Neural progenitor cell (in vitro differentiated cells): ENCODE measurements at places on chromosomes 12 and 14. TPM values are rescaled to one million over a fixed set of nuclear protein-coding genes. Genes with fewer than 3 reads are reported as not detected.

PTGDR gene
- 0.58 and 0.71 TPM in 2 replicates for total RNA-seq

CLEC2D gene
- total RNA-seq, result 10.3 and 18.7 TPM in 2 replicates

JDP2 gene
- total RNA-seq, result 2.5 and 8.4 TPM in 2 replicates

FOXG1 gene
- total RNA-seq, result 0.69 and 1.5 TPM in 2 replicates

ANKRD33 gene
- 0.39 and 0.46 TPM in 2 replicates for total RNA-seq

ACOT4 gene
- total RNA-seq, result 0.65 TPM in 1 of 2 replicates, not detected in the other

TAS2R46 gene
- 1.9 and 3.5 TPM in 2 replicates for total RNA-seq

LMNTD1 gene
- not detected in 2 replicates for total RNA-seq

DACT1 gene
- 3.3 and 3.4 TPM in 2 replicates for total RNA-seq

- peak; percentile 92 for DNase-seq
Measured at GRCh38 chr14:104341532-104342434, 203.4 kb downstream of the KIF26A start.

GRCh38 chr12:6779708-6780432 is 7.5 kb downstream of the LAG3 start:
- no peak for DNase-seq

GRCh38 chr14:85444635-85445034 is 85.3 kb upstream of the FLRT2 start:
- DNase-seq, result no peak

DNA sequence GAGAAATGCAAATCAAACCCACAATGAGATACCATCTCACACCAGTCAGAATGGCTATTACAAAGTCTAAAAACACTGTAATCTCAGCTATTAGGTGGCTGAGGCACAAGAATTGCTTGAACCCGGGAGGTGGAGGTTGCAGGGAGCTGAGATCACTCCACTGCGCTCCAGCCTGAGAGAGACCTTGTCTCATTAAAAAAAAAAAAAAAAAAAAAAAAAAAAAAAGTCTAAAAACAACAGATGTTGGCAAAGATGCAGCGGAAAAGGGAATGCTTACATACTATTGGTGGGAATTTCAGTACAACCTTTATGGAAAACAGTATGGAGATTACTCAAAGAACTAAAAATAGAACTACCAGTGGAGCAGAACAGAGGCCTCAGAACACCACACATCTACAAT is 19.0 kb upstream of the ATF7 start:
- DNase-seq, result no peak

DNA sequence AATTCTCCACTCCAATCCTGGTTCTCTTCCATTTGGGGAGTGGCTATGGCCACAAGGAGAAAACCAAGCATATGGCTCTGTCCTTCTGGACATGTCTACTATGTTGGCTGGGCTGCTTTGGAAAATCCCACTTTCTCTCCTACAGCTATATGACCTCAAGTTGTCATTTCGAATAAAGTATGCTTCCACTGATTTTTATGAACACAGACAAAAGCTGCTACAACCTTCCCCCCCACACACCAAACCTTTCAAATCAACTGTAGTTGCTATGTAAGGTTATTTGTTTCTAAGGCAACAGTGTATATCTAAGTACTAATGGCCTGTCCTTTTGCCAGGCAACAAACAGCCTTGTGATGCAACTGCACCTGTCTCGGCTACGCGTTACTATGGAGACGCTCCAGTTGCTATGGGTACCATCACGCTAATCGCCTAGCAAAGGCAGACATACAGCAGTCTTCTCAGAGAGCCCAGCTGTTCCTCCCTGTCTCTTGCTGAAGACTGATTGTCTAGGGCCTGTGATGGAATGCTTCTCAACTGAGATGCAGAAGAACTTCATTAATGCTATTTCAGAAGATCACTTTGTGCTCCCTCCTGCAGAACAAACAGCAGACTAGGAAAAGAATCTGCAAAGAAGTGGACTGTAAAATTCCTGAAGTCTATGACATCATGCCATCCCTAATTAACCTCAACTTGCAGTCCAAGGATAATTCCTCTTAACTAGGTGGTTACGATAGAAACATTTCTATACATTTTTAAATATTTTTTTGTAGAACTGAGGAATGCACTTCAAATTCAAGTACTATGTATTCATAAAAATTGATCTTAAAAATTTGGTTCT is 67.6 kb downstream of the FOXN3 start:
- DNase-seq, result peak; percentile 90

GRCh38 chr12:33180918-33181317 is 258.7 kb downstream of the SYT10 start:
- no peak for DNase-seq

GRCh38 chr12:127393896-127394295 is 873.1 kb upstream of the TMEM132C start:
- DNase-seq, result no peak

DNA sequence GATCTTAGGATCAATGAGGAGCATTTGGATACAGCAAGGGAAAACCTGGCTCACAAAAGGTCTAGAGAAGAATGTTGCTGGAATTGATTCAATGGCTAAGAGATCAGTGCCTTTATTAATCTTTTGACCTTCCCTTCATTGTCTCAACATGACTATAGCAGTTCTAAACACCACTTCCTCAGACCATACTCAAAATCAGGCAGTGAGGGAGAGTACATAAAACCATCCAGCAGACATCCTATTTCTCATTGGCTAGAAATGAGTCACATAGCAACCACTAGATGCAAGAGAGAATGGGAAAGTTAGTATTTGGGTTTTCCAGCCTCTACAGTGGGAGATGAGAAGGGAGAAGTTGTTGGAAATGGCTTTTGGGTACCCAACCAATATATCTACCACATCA is 151.4 kb upstream of the NUDT4 start:
- no peak for DNase-seq

GRCh38 chr12:15469356-15469755 is 147.0 kb downstream of the PTPRO start:
- DNase-seq, result no peak

DNA sequence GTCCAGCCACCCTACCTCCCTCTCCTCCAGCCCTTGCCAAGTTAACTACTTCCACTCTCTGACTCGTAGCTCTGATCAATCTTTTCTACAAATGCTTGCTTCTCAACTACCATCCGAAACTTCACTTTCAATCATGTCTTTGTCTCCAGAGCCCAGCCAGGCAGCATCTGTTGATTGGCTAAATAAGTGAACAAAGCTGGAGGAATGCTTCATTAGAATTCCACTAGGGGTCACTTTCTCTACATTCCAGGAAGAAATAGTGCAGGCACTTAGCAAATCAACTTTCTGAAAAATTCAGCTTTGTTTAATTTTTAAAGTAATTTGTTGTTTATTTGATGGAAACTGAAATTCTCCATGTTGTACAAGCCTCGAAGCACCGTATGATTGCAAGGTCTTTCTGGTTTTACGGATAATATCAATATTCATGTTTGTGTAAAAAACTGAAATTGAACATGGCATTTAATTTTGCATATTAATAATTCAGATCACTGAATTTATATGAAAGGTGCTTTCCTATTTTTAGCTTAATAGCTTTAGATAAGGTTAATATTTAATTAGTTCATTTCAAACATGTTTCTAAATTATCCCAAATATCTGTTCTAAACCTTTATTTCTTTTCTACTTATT is 32.4 kb upstream of the HELB start:
- peak; percentile 78 for DNase-seq

GRCh38 chr14:79293482-79294177 is 917.7 kb downstream of the DIO2 start:
- DNase-seq, result no peak

DNA sequence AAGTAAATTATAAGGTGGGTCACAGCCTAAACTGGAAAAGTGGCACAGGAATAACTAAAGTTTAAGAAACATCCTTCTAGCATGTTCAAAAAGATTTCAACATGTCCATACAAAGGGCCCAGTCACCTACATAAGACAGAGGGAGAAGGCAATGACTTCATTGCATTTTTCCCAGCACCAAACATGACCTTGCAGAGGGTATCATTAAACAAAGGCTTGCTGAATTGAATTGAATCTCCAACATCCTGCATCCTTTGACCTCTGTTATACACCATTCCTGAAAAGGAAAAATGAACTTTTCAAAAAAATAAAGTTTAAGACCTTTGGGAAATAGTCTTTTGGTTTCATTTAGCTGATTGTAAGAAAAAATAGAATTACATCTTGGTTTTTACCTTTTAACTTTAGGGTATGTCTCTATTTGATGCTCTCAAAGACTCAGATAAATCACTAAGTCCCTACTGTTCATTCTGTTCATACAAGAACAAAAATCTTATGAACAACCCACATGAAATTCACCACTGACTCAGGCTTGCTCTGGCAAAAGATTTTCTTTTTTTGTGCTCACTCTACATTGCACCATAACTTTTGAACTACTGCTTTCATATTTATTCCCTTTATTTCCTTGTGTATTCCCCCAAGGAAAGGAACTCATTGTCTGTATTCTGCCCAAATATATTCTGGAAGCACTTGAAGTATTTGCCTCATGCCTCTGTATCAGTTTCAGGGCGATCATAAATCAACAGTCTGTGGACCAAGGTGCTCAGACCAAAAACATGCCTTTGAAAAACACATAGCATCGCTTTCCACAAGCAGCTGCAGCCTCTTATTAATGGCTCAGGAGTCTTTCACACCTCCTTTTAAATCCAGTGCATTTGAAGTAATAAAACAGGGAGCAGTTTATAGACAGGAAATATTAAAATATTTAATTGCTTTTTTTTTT is 121.7 kb downstream of the DUSP6 start:
- no peak for DNase-seq

- DNase-seq, result no peak
Measured at GRCh38 chr12:93819050-93819491, 141.9 kb downstream of the CRADD start.

DNA sequence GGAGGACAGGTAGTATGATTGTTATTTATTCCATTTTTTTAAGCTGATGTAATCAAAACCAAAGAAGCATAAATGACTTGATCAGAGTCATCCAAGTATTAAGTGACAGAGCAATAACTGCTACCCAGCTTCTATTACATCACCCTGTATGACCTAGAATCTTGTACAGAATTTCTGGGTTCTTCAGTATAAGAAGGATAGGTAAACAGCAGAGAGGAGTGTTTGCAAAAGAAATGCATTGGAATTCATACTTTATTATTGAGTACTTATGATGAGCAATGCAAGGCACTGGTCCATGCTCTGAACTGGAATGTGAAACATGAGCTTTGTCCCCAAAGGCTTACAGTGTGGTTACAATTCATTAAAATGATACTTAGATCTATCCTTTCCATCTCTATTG is 916.8 kb downstream of the DIO2 start:
- no peak for DNase-seq

GRCh38 chr12:102958073-102958829 is 777 bp downstream of the ASCL1 start:
- peak; percentile 94 for DNase-seq

DNA sequence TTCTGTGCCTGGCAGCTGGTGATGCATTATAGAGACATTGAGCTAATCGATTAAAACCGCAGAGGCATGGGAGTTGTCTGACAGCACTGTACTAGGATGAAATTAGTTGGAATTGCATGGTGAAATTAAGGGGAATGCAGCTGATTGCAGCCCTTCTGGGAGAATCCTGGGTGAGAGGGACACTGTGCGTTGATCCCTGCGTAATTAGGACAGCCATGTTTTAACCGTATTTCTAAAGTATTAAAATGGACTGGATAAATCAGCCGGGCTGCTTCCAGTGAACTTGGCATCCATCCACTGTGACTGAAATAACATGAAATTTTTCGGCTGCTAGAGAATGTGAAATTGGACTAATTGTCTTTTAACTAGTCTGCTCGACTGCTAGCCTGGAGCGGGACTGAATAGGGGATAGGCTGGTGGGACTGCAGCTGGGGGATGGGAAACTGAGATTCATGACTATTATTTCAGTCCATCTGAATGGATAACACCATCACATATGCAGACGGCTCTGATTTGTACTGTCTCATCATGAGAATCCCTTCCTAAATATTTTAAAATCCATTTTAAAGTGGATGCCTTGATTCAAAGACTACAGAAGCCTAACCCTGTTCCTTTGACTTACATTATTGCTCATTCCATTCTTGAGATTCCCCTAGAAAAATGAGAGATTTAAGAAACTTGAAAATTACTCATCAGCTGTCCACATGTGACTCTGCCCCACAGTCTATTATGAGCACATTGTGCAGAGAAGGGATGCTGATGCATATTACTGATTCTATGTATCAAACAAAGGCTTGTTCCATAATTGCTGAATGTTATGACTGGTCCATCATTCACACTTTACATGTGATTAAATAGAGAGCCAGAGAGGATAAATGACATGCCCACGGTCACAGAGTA is 343.9 kb downstream of the NPAS3 start:
- no peak for DNase-seq

DNA sequence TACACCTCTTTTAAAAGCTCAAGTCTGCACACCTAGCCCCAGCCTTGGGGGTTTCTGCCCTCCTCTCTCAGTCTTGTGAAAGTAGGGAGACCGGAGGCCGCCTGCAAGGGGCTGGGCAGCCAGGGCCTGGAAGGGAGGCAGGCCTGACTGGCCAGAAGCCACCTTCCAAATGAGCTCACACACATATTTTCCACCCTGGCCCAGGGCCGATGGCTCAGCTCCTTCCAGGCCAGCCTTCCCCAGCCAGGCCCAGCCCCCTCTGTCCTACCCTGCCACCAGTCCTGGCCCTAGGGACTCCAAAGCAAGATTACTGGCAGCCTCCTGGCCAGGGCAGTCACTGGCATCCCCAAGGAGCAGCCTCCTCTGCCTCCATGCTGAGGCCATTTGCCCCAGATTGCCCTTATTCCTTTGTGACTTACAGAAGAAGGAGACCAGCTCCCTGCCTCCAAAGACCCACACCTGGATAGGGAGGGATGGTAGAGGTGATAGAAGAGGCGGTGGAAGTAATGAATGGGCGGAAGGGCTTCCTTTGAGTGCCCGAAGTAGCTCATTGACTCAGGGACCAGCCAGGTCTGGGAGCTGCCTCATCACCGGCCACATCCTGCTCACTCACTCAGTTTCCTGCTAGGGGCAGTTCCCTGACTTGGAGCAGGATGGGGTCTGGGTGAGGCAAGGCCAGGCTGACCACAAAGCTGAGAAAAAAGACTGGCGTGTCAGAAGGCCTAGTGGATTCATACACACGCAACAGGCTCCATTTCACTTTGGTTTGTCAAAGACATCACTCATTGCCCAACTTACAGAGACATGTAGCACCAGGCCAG is 14.8 kb downstream of the MMP14 start:
- no peak for DNase-seq

DNA sequence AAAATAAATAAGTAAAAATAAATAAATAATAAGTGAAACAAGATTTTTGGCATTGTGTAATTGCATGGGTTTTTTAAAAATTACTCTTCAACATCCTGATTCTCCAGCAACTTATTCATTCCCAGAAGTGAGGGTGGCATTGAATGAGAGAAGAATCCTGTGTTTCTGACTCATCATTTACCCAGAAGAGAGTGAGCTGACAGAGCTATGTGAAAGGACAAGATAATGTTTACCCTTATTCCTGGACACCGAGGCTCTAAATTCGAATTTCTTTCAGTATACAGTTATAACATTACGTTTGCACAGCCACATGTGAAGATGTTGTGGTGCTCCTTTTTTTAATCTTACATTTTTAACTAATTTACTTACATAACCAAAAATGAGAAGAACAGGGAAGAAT is 36.4 kb downstream of the BBS10 start:
- no peak for DNase-seq
